Hematopoietic multipotent progenitor cell treated with erythropoietin and hydrocortisone succinate and interleukin-3 and kit ligand, for 4 days (in vitro differentiated cells): ENCODE measurements at places on chromosomes 4 and X.
A peak's percentile ranks its signal among the peaks of the same experiment; 100 is the strongest.

DNA sequence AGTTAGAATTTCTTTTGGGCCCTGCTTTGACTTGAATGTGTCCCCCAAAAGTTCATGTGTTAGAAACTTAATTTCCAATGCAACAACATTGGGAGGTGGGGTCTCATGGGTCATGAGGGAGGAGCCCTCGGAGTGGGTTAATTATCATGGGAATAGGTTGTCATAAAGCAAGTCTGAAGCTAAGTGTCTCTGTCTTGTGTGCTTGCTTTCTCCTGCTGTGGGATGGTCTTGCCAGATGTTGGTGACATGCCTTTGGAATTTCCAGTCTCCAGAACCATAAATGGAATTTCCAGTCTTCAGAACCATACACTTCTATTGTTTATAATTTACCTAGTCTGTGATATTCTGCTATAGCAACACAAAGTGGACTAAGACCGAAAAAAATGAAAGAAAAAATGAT lies 71.6 kb downstream of the RASL11B start:
- no peak for DNase-seq

DNA sequence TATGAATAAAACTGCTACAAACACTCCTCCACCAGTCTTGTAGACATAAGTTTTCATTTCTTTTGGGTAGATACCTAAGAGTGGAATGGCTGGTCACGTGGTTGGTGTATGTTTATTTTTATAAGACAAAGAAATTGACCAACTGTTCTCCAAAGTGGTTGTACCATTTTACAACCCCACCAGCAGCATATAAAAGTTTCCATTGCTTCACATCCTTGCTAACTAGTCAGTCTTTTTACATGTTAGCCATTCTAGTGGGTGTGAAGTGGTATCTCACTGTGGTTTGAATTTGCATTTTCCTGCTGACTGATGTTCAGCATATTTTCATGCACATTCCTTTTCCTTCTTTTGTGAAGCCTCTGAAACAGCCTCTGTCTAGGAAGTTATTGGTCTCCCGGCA lies 76.2 kb upstream of the ADGRG2 start:
- DNase-seq, result no peak

DNA sequence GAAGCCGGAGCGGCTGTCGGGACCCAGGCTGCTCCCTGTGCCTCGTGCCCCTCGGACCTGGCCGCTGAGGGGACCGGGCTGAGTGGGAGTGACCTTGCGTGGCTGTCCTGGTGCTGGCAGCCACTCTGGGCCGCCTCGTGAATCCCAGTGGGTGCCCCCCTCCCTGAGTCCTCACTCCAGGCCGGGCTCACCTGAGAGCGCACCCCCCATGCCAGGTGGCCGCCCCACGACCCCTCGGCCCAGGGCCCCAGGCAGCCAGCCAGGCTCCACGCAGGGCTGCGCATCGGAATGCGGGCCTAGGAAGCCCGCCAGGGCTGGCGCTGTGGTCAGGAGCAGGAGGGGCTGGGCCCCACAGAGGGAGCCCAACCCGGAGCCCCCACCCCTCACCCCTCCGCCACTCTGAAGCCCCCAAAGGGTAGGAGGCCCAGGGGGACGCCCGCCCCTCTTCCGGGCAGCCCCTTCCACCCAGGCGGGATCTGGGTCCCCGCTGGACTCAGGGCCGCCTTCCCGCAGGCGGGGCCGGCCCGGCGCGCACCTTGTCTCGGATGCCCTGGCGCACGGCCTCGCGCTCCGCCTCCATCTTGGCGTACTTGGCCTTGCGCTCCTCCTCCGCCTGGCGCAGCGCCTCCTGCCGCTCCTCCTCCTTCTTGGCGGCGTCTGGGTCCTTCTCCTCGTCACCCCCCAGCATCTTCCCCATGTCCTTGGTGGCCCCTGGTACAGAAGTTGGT lies 33.9 kb downstream of the CPLX1 start:
- DNase-seq, result peak; percentile 63

DNA sequence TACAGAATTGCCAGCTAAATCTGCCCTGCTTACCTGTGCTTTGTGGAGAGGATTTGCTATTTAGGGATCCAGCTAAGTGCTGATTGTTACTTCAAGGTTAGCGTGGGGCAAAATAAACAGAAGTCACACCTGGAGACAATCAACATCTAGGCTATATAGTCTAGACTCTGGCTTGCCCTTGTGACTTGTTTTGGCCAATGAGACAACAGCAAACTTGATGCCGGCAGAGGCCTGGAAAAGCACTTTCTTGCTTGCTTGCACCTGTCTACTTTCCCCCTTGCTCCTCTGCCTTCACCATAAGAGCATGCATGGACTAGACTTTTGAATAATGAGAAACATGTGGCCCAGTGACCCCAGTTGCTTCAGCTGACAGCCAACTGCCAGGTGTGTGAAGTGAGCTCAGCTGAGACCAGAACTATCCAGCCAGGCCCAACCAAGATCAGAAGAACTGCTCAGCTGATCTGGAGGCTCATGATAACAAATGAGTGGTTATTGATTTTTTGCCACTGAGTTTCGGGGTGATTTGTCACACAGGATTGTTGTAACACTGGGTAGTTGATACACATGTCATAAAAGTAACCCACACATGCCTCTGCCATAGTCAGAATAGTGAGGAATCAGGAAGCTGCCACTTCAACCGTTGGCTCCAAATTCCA lies 164.4 kb downstream of the RBMX2 start:
- no peak for DNase-seq

DNA sequence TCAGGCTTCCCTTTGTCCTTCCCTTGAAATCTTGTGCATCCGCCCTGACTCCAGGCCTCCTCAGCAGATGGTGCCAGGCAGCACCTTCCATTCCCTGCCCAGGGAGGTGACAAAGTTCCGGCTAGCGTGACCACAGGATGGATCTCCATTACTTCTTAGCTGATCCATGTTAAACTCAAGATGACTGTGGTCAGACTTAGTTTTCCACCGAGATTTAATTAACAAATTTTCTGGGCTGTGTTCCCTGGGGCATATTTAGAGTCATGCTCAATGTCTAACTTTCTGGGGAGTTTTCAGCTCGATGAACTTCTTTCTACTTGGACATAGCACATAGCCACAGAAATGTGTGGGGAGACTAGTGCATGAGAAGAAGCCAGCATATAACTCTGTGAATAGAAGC lies 215.1 kb upstream of the SFRP2 start:
- DNase-seq, result no peak

DNA sequence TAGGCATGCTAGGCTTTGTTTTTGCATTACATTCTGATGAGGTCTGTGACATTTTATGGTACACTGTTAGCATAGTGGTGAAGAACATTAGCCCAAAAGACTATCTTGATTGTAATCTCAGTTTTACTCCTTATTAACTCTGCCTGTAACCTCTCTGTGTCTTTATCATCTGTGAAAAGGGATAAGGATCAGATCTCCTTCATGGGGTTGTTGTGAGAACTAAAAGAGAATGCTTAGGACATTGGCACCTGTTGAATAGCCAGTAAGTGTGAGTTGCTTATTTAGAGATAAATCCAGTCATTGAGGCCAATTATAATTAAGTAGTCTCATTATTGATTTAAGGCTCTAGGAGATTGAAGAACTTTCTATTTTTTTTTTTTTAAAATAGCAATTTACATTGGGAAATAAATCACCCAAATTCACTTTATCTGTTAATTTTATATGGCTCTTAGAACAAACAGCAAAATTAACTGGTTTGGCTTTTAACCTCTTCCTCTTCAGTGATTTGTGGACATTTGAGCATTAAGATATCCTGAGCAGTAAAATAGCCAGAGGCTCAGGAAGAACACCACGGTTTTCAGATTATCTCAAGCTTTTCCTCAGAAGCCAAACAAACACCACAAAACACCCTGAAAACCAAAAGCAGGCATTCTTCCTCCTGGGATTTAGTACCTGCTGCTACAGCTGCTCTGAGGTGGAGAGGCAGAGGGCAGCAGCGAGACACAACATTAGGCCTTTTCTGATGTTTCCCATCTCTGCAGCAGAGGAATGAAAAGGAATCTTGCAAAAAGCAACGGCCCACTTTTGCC lies 192.9 kb downstream of the ARHGAP10 start:
- DNase-seq, result peak; percentile 49

- no peak for DNase-seq
Measured at GRCh38 chr4:139511320-139511719, 44.7 kb downstream of the SETD7 start.

- no peak for DNase-seq
Measured at GRCh38 chr4:167176723-167177367, 57.4 kb downstream of the SPOCK3 start.

GRCh38 chr4:66949419-66949818 lies 595.9 kb downstream of the CENPC start:
- DNase-seq, result peak; percentile 61

DNA sequence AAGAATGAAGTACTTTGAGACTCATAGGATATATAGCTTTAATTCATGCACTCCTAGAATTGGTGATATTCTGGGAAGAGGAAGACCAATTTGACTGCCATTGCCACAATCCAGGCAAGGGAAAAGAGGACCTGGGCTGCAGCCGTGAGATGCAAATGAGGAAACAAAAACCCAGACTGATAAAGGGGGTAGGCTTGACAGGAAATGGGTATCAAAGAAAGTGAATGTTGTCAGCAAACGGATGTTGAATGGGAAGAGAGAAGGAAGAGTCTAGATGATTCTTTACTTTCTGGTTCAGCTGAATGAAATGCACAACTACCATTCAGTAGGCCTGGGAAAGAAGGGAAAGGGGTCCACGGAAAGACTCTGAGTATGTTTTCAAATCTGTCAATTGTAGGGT lies 17.1 kb upstream of the ARHGEF6 start:
- DNase-seq, result no peak

DNA sequence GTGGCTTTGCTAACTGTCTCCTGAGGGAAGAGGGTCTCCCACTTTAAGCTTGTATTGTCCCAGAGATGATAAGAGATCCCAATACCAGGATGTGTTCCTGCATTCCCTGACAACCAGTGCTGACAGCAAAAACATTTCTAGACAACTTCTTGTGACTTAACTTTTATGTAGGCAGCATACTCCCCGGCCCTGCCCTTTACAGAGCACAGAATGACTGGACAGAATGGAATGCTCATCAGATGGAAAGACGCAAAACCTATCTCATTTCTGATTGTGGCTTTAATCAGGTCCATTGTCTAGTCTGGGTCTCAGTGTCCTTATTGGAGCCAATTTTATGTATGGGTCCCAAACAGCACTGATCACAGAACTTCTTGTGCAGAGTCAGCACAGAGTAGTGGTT lies 18.2 kb upstream of the PLAC1 start:
- no peak for DNase-seq

- no peak for DNase-seq
Measured at GRCh38 chrX:38172596-38172995, 48.1 kb downstream of the SRPX start.

- DNase-seq, result no peak
Measured at GRCh38 chr4:105291925-105292324, 145.2 kb downstream of the TET2 start.

DNA sequence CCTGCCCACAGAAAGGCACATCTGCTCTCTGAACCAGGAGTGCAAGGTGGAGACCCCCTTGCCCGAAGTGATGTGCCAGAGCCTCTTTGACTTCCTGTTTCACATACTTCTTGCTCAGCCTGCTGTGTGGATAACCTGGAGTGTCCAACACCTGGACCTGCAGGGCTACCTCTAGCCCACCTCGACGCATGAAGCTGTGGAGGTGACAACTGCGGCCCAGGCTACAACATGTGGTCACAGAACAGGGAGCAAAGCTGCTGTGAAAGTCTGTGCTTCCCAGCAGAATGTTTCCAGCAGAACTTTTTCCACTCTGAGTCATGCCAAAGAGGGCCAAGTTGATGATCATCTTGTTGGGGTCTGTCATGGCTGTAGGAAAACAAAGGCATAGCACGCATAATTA lies 1.5 kb downstream of the GIMD1 start:
- no peak for DNase-seq

- DNase-seq, result no peak
Measured at GRCh38 chrX:115260330-115260729, 26.4 kb upstream of the LRCH2 start.

DNA sequence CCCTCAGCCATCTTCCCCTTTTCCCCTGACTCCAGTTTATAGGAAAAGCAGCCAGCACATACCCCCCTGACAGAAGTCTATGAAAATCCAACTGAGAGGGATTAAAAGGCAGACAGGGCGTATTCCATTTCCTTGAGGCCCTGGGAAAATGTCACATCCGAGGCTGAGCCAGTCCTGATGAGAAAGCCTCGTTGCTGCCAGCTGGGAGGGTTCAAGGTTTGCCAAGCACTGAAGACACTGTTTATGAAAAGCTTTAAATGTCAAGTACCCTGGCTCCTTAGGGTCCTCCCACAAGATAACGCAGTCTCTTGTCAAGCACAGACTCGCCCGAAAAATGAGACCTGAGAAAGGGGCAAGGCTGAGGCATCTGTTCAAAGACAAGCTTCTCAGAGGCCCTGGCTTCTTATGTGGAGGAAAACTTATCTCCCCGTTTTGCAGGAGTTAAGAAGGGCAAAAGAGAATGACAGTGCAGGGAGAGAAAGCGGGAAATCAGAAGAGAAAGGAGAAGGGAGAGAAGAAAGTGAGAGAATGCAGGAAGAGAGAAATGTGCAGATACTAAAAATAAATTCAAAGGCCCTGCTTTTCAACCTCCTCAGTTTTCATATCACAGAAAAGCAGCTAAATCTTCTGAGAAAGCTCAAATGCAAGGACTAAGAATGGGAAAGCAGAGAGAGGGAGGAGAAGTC lies 44.7 kb downstream of the SCD5 start:
- no peak for DNase-seq

GRCh38 chr4:184177271-184177670 lies 40.4 kb downstream of the ENPP6 start:
- no peak for DNase-seq

GRCh38 chrX:70132224-70132623 lies 1.0 kb upstream of the IGBP1 start:
- peak; percentile 62 for DNase-seq

GRCh38 chr4:139890816-139891215 lies 225.2 kb downstream of the MGST2 start:
- no peak for DNase-seq

GRCh38 chrX:41301438-41301824 lies 32.5 kb upstream of the DDX3X start:
- DNase-seq, result no peak

DNA sequence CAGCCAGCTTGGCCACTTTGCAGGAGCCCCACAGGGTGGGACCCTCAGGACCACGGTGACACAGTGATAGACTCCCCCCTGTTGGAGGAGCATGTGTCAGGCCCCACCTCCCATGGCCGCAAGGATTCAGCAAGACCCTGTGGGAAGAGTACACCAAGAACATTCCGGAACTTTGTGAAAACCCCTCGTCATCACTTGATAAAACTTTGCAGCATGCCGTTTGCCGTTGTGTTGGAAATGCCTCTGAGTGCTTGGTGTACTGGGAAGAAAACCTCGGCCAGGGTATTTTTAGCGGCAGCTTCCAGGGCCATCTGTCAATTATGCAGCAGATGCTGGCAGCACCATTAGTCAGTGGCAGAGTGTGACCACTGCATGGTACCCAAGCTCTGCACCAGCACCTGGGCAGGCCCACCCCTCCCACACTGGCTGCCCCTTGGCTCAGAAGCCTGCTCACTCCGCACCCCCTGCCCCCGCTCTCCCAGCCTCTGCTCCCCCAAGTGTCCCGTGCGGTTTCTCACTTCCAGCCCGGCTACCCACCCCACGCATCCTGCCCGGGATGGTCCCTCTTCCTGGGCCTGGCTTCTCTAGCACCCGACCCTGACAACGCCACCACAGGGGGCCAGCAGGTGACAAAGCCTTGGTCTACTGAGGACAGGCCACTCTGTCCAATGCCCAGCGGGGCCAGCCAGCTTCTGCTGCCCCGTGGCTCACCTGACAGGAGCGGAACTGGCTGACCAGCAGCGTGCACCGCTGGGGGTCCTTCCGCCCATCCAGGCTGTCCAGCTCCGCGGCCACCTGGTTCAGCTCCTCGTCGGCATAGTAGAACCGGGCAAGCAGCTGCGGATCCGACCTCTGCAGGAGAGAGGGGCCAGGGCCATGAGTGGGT lies 65.0 kb downstream of the ZFYVE28 start:
- DNase-seq, result no peak
